Natural killer cell treated with Interleukin-12 subunit alpha and Interleukin-12 subunit beta and Interleukin-15 and Interleukin-18, amount 100 ng/mL, for 72 hours (primary cell): ENCODE measurements at places on chromosomes 6 and 20.

DNA sequence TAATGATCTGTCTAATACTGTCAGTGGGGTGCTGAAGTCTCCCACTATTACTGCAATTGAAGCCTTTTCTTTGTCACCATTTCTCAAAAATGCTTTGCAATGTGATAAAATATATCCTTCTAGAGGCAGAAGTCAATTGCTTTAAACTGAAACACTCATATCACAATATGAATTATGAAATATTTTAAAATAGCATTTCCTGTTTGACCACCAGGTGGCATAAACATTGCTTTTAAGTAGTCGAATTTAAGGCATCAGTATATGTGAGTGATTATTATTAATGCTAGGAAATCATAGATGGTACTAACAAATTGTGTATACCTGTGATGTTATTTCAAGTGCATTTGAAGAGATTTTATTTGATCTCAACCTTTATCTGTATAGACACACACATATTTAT, 87.5 kb downstream of the MEI4 start:
- DNase-seq = no peak

DNA sequence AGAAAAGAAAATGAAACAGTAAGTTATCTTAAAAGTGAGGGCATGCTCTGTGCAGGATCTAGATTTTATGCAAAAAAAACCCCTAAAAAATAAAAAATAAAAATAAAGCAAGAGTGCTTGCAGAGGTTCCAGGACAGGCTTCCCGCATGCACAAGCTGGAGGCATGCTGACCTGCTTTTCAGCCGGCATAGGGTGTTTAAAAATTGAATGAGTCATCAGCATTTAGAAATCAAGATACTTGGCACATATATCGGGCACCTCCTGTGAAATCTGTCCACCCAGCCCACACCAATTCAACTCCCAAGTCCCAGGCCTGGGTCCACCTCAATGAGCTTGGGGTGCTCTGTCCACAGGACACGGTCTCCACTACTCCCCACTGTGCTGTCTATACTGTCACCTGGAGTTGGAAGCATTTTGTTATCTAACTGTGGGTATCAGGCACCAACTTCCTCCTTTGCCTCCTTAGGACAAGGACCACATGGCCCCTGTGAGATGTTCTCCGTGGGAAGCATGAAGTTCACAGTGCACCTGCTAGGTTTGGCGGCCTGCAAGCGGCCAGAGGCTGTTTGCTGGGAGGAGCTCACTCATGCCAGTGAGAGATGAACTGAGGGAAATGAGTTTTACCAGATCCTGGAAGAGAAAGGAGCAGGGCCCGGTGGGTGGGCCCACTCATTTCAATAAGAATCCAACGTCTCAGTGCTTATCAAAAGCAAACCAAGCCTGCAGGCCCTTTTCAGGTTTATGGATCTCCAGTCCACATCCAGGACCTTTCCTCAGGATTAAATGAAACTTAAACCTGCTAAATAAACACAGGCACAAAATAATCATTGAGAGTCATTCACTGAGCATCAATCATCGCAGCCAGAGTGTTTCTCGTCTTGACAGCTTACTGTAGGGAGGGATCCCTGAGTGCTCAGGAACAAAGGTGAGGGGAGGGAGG, 121.1 kb downstream of the FOXA2 start:
- no peak for DNase-seq

DNA sequence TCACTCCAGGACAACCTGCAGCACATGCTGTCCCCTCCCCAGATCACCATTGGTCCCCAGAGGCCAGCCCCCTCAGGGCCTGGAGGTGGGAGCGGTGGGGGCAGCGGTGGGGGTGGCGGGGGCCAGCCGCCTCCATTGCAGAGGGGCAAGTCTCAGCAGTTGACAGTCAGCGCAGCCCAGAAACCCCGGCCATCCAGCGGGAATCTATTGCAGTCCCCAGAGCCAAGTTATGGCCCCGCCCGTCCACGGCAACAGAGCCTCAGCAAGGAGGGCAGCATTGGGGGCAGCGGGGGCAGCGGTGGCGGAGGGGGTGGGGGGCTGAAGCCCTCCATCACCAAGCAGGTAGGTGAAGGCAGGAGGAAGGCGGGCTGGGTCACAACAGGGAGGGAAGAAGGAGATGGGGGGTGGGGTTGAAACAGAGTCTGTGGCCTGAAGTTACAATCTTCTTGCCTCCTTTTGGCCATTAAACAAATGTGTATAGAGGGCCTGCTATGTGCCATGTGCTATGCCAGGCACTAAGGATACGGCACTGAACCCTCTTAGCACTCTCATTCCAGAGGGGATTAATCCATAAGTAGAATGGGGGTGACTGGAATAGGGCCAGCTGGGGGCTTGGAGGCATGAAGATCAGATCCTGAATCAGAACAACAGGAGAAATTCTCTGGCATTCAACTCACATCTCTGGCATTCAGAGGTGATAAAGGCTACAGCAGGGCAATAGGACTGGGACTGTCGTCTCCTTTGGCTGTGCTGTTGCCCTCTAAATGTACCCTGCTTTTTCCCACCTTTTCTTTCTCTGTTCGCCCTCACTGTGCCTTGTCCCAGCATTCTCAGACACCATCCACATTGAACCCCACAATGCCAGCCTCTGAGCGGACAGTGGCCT, 10.5 kb upstream of the ZBTB9 start:
- no peak for DNase-seq

GRCh38 chr20:11305406-11305805, 612.3 kb upstream of the BTBD3 start:
- no peak for DNase-seq

DNA sequence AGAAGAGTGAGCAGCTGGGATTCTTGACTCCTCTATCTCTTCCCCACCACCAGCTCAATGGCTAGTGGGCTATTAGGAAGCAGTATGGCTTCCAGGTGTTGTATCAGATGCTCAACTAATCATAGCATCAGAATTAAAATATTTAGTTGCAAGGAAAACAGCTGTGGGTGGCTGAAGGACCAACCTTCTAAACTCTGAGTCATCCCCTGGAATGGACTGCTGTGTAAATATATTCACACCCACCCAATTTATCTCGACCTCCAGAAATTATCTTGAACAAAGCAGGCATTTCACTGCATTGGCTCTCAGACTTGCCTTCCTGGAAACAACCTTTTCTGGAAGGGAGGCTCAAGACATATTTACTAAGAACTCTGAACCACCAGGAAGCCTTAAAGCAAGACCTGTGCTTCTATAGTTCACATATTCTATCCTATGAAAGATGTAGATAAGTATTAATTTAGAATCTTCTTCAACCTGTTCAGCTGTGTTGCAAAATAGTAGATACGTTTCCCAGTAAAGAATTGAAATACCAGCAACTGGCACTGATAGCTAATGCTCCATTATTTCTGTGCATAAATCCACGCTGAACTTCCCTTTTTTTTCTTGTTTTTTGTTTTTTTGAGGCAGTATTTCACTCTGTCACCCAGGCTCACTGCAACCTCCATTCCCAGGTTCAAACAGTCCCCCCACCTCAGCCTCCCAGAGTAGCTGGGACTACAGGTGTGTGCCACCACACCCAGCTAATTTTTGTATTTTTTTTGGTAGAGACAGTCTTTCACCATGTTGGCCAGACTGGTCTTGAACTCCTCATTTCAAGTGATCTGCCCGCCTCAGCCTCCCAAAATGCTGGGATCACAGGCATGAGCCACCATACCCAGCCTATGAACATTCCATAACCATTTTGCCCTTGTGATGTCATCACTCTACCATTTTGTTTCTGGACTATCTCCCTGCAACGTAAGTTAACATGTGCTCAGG, 56.9 kb upstream of the CD2AP start:
- DNase-seq = no peak

DNA sequence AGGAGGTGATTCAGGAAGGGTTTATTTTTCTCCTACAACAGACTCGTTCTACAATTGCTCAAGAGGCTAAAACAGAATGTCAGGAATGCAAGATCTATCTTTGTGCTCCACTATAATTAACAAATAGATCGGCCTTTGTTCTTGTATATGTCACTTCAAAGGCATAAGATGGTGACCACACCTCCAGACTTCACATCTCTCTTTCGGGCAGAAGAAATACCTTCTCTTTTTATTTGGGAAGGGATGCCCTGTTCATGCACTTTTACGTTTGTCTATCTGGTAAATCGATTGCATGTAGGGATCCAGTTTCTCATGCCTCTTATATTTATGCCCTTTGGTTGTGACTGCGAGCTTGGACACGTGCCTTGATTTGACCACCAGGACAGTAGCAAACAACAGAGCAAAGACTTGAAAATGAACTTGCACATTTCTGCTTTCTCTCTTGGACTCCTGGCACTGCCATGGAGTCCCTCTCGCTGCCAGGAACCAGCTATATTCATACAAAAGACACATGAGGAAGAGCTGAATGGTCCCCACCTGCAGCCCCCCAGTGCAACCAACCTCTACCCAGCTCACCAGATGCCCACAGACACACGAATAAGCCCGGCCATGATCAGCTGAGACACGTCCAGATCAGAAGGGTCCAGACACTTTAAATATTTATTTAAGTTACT, 219.8 kb upstream of the STXBP5 start:
- no peak for DNase-seq

DNA sequence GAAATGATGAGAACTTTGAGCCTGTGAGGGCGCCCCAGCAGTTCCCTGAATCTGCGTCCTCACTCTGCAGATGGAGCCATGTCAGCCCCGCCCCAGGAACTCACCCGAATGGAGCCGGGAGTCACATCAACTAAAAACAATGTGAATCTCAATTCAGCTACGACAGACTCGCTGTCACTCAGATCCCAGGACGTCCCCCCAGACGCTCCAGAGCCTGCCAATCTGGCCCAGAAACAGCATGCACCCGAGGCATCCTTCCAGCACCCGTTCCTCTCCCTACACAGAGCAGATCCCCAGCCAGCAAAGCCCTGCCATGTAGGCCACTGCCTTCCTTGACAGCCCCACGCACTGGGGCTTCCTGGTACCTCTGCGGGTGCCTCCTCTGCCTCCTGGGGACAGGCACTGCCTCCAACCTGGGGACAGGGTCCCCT, 248.0 kb downstream of the TTLL2 start:
- no peak for DNase-seq

DNA sequence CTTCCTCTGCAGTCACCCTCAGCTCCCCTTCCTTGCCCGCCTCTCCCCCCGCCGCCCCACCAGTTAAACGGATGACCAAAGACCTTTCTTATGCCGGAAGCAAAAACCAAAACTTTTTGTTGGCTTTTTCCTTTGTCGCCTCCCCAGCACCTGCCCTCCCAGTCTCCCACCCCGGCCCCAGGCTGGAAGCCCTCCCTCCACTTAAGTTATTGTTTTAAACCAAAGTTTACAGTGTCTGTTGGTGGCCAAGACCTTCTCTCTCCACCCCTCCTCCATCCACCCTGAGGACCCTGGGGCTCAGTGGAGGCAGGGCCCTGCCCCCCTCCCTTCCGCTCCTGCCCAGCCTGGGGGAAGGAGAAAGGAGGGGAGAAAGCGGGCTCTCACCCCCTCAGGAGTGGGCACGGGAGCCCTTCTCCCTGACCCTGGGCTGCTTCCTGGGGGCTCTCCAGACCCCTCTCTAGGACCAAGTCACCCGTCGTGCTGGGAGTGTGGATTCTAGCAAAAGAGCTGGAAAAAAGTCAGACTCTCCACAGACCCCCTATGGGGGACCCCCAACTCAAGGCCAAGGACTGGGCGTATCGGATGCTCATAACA, 38.3 kb upstream of the MDFI start:
- no peak for DNase-seq

- no peak for DNase-seq
Observed at GRCh38 chr6:4717124-4717523, 59.1 kb upstream of the CDYL start.

DNA sequence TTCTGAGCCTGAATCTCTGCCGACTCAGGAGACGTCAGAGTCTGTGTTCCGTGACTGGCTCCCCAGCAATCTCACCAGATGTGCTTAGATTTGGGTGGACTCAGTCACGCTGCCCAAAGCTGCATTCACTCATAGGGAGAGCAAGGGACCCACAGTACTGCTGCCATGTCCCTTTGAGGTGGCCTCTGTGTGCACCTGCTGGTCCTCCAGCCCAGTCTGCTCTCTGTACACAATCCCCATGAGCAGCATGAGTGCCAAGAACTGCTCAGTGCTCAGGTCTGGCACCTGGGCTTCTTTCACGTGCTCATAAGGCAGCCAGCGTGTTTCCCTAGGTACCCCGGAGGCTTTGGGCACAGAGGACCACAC, 44.2 kb upstream of the TIAM2 start:
- no peak for DNase-seq

DNA sequence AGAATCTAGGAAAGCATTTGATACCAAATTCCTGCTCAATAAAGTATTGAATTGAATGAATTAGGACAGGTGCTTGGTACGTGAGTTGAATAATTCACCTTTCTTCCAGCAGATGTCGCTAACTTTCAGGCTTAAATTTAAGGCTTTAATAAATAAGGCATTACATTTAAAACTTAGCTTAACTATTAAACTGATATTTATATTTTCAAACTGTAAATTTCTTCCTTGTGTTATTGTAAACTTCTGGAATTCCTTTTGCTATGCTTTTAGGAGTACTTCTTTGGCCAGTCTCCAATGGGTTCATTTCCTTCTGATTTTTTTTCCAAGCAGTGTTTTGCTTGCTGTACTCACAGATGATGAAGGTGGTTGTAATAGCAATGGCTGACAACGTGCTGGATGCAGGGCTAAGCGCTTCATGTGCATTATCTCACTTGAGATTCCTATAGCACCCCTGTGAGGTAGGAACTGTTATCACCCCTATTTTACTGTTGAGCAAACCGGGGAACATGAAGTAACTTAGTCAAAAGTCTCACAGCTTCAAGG, 71.3 kb upstream of the SLC2A12 start:
- DNase-seq = no peak

- DNase-seq = no peak
Observed at GRCh38 chr6:13872681-13873080, 52.1 kb upstream of the RNF182 start.

- no peak for DNase-seq
Observed at GRCh38 chr6:108841377-108841855, 6.8 kb upstream of the ARMC2 start.

DNA sequence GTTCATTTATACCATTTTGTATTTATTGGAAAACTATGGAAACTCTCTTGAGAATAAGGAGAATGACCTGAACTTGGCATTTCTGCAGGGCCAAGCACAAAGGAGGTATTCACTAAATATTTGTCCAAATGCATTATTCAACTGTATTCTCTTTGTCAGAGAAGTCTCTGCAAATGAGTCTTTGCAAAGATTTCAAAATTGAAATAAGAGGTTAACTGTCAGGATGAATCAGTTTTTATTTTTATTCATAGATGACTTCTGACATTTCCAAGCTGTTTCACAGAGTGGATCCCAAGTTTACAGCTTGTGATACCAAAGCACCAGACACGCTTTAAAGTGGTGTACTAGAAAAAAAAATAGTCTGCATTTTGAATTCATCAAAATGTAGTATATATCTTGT, 131.6 kb downstream of the UTRN start:
- DNase-seq = no peak

DNA sequence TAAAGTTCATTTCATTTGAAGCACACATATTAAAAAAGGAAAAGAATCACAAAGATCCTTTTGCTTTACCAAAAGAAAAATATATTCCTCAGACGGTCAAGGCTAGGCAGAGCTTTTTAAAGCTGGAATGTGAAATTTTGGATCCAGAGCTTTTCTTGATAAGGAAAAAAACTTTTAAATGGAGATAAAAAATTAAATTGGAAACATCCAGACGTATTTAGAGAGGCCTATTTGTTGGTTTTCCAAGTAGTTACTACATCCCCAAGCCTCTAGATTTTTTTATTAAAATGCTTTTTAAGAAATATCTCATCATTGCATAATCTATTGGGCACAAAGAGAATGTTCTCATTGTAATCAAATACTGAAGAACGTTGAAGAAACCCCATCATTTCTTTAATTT, 385.7 kb upstream of the CITED2 start:
- DNase-seq = no peak
